ENCODE measurements at places on chromosomes 1 and 21.

DNA sequence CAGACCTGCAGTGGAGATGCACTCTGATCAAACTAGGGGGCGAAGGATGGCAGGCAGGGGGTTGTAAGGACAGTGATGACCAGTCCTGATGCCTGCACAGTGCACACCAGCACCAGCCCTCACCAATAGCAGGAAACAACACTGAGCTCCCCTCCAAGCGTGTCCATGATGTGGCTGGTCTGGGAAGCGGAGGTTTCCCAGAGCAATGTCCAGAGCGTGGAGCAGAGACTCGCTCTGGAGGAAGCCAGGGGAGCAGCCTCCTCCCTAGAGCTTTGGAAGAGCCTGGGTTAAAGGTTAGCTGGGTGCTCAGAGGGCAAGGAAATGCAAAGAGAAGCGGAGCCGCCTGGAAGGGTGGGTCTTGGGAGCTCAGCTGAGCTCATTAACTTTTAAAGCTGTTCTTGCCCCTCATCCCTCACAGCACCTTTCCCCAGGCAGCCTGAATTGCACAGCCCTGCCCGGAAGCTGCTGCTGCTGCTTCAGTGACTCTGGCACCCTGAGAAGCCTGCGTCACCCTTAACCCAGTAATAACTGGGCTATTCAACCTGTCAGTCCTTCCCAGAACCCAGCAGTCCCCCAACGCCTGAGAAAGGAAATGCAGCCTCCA is 162.2 kb upstream of the RAB4A start:
- no peak for DNase-seq

- DNase-seq: no peak
These were observed 94.1 kb upstream of the CASZ1 start for GRCh38 chr1:10890491-10891071.

GRCh38 chr21:24897883-24898282 is 709.4 kb downstream of the MRPL39 start:
- DNase-seq: no peak

DNA sequence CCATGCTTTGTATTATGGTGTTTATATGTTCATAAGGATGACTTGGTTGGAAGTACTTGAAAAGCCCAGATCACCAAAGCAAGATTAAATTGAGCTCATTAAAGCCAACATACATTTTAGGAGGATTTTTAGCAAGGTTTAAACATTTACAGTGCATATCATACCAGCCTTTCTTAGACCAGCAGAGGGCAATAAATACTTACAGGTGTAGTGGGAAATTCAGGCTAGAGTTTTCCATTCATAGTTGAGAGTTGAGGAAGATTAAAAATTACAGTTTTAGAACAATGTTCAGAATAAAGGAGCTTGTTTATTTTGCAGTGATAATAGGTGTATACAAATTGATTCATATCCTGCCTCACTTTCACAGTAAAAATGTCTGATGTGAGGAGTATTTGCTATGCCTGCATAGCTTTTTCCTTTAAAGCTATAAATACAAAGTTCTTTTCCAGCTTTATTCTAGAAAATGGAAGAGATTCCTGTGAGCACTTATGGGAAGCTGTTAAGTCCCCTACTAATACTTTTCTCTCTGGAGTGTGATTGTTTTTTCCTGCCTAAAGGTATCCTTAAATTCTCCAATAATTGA is 35.3 kb downstream of the DTL start:
- DNase-seq: peak; percentile 18

DNA sequence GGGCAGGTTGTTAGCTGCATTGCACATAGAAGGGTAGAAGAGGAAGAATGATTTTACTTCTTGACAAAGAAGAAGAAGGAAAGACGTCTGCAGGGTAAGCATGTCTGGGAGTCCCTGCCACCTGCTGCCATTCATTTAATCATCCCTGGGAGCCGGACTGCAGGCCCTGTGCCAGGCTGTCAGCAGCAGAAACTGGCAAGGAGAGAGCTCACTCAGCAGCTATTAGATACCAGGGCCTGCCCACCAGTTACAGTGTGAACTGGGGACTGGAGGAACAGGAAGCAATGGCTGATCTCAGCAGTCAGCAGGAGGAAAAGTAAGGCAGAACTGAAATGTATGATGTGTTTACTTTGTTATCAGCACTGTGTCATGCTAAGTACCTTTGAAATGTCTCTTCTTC is 75.7 kb upstream of the C1orf87 start:
- peak; percentile 26 for DNase-seq

DNA sequence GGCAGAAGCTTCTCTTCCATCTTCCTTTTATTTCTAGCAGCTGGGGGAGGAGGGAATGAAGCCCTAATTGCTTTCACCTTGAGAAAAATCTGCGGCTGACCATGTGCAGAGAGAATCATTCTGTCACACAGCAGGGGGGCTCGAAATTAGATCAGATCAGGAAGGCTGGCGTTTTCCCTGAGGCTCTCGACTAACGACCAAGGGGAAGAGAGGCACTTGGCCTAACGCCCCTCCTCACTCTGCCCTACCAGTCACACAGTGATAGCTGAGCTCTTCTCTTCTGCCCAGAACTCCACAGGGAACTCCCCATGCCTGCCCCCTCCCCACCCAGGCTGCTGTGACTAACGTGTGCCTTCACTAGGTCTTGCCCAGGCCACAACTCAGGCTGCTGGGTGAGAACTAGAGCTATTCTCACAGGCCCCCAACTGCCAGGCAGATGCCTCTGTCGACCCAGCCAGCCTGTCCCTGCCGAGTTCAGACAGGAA is 26.5 kb upstream of the KHDRBS1 start:
- peak; percentile 65 for DNase-seq

DNA sequence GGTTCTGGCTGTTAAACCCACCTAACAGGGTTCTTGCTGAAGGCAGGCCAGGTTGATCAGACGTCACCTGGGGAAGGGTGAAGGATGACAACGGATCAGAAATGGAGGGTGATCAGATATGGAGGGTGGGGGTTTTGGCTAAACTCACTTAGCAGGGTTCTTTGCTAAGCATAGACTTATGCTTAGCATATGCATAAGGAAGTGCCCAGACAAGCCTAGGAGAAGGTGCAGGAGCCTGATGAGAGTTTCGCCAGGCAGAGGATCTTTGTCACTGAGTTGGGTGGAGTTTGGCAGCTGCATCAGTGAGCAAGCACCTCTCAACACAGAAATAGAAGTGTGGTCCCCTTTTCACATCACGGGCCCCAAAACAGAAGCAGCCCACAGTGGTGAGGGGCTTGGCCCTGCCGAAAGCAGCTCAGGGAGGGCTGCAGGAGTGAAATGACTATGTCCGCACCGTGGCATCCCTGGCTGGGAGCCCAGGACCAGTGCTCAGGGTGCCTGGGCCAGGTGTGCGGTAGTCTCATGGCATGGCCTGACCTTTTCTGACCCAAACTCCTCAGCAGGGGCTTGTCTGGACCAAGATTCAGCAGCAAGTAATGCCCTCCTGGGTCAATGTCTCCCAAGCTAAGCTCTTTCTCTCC is 101.6 kb downstream of the AJAP1 start:
- no peak for DNase-seq

- DNase-seq: no peak
These were observed 193.2 kb downstream of the TGFB2 start for GRCh38 chr1:218538341-218538740.

DNA sequence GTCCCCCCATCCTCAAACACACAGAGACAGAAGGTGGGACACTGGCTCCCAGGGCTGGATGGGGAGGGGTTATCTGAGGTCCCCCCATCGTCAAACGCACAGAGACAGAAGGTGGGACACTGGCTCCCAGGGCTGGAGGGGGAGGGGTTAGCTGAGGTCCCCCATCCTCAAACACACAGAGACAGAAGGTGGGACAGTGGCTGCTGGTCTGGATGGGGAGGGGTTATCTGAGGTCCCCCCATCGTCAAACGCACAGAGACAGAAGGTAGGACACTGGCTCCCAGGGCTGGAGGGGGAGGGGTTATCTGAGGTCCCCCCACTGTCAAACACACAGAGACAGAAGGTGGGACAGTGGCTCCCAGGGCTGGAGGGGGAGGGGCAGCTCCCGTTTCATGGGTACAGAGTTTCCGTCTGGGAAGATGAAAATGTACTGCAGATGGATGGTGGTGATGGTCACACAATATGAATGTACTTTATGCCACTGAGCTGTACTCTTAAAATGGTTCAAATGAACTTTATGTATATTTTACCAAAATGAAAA is 69.2 kb downstream of the SCCPDH start:
- DNase-seq: no peak

DNA sequence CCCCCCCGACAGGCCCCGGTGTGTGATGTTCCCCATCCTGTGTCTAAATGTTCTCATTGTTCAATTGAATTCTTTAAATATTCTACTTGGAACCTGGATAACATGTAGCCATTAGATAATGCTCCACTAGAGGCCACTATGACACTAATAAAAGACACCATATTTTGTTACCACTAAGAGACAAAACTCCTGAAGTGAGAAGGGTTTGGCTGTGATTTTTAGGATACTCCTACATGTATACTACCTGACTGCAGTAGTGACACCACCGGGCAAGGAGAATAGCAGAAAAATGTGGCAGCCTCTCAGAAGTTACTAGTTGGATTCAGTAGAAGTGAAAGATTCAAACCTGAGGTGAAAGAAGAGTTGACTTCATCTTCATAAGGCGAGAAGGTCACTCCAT is 36.0 kb downstream of the F5 start:
- DNase-seq: peak; percentile 19

GRCh38 chr1:157996433-157996832 is 3.0 kb downstream of the KIRREL1 start:
- no peak for DNase-seq

GRCh38 chr1:85220756-85221201 is 20.0 kb upstream of the SYDE2 start:
- no peak for DNase-seq

- DNase-seq: no peak
These were observed 7.0 kb downstream of the S100B start for GRCh38 chr21:46597896-46598343.

- no peak for DNase-seq
These were observed 9.2 kb downstream of the SRSF4 start for GRCh38 chr1:29172415-29172939.

GRCh38 chr1:235583511-235584001 is 66.0 kb downstream of the GNG4 start:
- no peak for DNase-seq

GRCh38 chr1:15215116-15215515 is 31.9 kb upstream of the FHAD1 start:
- peak; percentile 28 for DNase-seq

DNA sequence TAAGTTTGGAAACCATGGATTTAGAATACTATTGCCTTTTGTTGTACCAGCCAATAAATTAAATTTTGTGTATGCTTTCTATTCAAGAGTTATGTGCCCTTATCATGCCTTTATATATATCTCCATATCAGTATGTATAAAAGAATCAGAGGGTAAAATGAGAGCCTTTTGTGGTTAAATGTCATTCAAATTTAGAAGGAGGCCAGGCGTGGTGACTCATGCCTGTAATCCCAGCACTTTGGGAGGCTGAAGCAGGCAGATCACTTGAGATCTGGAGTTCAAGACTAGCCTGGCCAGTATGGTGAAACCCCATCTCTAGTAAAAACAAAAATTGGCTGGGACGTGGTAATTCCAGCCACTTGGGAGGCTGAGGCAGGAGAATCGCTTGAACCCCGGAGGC is 88.9 kb downstream of the XPR1 start:
- no peak for DNase-seq

DNA sequence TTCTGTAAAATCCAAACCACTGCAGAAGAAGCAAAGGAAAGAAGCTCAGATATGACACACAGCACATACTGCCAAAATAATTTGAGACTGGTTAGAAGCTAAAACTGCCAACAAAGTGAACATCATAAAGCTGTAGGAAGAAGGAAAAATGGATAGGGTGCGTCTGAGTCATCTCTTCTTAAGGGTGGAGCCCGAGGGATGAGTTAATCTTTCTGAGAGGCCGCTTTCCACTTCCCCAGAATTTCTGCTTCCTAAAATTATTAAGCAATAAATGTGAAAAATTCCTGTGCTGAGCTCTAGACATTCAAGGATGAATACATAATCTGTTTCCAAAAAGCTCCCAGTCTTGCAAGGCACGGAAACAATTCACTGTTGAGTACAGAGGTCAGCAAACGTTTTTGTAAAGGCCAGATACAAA is 20.1 kb downstream of the PPT1 start:
- no peak for DNase-seq

DNA sequence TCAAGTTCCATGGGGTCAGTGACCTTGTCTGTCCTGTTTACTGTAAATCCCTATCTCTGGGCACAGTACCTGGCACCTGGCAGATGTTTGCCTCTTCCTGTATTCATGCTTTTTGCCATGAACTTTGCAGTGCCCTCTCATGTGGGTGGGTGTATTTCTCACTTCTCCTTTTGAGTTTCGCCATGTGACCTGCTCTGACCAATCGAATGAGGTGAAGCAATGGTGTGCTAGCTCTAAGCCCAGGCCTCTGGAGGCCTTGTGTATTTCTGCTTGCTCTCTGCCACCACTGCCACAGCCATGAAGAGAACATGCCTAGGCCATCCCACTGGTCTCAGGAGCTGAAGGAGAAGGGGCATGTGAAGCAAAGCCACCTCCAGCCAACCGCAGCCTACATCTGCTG is 185.5 kb upstream of the ZC3H12A start:
- no peak for DNase-seq

GRCh38 chr1:22773981-22774832 is 63.6 kb downstream of the EPHB2 start:
- no peak for DNase-seq

GRCh38 chr1:58999676-59000075 is 215.8 kb upstream of the JUN start:
- DNase-seq: no peak

DNA sequence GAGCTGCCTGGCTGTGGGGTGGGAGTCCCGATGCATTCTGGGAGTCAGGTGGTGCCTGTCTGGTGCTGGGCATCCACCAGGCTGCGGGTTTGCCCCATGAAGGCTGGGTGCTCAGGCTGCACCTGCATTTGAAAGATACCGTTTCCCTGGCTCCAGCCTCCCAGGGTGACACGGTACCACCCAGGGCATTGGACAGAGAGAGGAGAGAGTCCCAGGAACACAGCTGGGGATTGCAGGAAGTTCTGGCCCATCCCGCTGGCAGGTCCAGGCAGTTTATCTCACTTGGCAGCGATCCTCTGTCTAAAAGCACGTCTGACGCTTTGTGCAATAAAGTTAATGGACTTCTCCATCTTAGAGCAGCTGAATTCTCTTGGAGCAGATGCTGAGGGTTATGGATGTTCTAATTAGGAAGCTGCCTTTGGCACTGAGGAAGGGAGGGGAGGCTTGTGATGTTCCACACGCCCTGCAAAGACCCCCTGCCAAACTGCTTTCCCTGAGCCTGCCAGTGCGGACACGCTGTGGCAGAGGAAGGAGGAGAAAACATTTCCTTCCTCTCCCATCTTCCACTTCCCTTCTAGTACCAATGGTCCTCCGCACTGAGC is 246.9 kb downstream of the GRIK3 start:
- peak; percentile 11 for DNase-seq

DNA sequence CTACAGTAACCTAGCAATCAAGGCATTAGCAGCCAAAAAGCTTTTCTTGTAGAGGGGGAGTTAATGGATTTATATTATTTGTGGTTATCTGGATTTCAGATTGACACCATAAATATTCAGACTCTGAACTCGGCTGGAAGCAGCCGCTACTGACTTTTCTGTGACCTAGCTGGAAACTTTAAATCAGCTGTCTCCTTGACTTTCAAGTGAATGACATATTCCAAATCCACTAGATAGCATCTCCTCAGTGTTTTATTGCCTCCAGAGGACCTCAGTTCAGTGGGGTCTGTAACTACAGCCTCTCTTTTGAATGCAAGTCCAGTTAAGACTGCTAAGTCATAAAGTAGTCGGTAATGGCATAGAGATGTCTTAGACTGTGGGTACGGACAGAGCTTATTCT is 448.5 kb downstream of the NUF2 start:
- no peak for DNase-seq

- no peak for DNase-seq
These were observed 50.7 kb upstream of the H6PD start for GRCh38 chr1:9183898-9184297.
